Activated T-helper 1 cell treated with anti-CD3 and anti-CD28 coated beads, Interleukin-2, amount 50 U/mL, for 16 hours (primary cell): ENCODE measurements at places on chromosomes 5 and 9.

GRCh38 chr5:34790069-34790468, 48.9 kb upstream of the TTC23L start:
- no peak for DNase-seq

DNA sequence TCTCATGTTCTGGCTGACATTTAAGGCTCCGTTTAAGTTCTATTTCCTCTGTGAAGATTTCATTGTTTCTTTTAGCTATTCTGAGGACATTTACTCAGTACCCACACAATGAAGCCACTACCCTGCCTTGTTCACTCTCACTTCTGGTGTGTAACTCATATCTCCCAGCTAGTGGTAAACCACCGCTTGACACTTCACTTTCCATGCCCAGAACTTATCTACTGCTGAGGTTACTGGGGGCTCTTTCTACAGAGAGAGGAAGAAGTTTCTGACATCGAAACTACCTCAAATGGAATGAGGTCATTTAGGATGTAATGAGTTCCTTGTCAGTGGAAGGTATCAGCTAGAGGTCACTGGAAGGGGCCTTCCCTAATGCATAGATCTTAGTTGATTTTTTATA, 501.5 kb downstream of the DMAC1 start:
- no peak for DNase-seq

DNA sequence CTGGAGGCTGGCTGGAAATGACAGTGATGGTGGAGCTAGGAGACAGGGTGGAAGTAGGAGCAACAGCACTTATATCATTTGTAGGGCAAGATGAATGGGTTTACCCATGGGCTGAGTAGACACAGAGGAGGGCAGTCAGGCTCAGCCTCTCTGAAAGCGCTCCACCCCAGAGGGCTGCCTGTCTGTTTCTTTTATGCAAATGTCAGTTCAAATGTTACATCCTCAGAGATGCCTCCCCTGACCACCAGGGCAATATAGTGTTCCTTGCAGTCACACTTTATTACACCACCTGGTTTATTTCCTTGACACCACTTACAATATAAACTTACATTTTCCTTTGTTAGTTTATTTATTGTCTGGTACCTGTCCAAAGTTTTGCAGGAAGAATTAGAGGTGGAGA, 159.5 kb upstream of the IL12B start:
- no peak for DNase-seq

GRCh38 chr5:154916874-154917273, 21.1 kb downstream of the GEMIN5 start:
- DNase-seq, result no peak

DNA sequence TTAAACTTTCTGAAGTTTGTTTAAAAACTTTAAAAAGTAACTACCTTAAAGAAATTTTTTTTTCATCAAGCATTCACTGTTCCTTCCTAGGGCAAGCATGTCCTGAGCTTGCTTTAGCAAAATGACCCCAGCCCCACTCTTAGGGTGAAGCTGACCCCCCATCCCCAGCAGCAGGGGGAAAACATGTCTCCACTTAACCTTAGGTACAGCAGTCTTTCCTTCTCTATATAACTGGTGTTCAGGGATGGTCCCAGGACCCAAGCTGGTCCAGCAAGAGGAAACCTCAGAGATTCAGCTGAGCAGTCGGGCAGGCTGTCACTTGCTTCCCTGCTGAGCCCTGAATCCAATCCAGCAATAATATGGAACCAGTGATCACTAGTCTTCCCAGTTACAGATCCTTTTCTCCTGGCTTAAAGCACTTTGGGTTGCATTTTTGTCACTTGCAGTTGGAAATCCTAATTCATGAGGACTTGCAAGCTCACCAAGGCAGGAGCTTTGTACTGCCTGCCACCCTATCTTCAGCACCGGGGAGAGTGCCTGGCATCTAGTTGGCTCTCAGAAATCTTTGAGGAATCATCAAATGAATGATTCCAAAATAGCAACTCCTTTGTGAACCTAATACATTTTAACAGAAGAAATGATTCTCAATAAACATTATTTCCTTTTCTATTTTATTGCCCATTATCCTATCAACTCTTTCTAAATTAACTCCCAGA, 91.2 kb downstream of the FSTL4 start:
- DNase-seq, result no peak

DNA sequence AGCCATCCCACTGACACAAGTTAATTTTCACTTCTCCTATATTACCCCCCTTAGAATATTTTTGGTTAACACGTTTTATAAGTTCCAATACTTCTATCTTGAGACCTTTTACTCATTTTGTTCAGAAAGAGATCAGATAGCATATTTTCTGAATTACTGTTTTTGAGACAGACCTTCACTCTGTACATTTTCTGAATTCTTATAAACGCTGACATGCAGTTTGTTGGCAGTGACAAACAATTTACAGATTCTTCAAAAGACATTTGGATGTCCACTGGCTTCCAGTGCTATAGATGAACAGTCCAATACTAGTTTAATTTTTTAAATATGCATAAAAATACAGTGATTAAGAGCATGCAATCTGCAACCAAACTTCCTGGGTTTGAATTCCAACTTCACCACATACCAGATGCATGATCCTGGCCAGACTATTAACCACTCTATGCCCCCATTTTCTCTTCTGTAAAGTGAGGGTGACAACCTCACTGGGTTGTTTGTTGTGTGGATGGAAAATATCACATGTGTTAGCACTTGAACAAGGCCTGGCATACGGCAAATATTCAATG, 142.1 kb downstream of the AGTPBP1 start:
- no peak for DNase-seq

GRCh38 chr9:118059484-118060278, 355.5 kb downstream of the TLR4 start:
- DNase-seq, result no peak

- no peak for DNase-seq
These were observed 16.8 kb downstream of the PHF2 start for GRCh38 chr9:93593144-93593658.

- no peak for DNase-seq
These were observed 24.3 kb downstream of the FBXW2 start for GRCh38 chr9:120768886-120769285.

GRCh38 chr9:130242270-130243014, 23.1 kb upstream of the HMCN2 start:
- no peak for DNase-seq

GRCh38 chr9:38405785-38406184, 13.3 kb downstream of the ALDH1B1 start:
- no peak for DNase-seq

- DNase-seq, result no peak
These were observed 1.2 kb upstream of the TBCA start for GRCh38 chr5:77777281-77777892.

GRCh38 chr5:55636683-55637082, 75.4 kb downstream of the SLC38A9 start:
- DNase-seq, result no peak

DNA sequence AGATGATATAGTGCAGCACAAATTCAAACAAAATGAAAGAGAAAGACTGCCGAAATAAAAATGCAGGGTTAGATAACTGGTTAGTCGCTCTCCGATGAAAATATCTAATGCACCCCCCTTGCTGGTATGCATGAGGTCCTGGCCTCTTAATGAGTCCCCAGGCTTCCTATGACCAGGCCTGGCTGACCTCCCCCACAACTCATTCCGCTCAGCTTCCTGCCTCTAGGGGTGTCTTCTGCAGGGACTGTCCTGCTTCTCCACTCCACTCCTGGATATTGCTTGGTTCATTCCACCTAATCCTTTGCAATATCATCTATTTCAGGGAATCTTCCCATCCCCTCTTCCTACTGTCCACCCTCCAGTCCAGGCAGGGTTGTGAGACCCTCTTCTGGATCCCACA, 341.8 kb downstream of the ASTN2 start:
- DNase-seq, result no peak

GRCh38 chr9:15416880-15417279, 5.8 kb upstream of the SNAPC3 start:
- DNase-seq, result no peak

GRCh38 chr5:157801-158200, 33.5 kb upstream of the LRRC14B start:
- DNase-seq, result no peak

GRCh38 chr9:22922222-22922621, 475.6 kb downstream of the DMRTA1 start:
- DNase-seq, result no peak

DNA sequence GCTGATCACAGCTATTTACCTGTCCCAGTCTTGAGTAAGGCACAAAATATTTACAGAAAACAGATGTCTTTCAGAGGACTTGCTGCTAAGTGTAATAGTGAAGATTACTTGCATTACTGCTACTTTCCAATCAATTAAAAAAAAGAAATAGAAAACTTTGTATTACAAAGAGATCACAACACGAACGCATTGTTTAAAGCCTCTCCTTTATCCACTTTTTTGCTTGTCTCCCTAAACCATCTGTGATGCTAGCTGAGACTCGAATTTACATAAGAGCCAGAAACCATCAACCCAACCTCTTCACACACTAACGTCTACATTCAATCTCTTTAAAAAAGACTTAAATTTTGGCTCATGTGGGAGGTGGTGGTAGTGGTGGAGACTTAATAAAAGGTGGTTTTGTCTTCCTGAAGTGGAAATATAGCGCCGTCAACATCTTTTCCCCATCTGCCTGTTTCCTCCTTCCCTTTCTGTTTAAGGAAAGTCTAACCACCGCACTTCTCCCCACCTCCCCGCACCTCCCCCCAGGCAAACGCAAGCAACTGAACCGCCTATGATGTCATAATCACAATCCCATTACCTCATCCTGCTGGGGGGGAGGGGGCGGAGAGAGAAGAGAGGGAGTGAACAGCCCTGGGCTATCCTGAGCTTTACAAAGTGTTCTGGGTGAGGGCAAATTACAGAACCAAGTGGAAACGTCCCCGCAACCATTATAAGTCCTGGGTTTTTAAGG, 948 bp upstream of the FAM53C start:
- DNase-seq, result no peak

GRCh38 chr5:131776450-131776849, 20.4 kb downstream of the FNIP1 start:
- no peak for DNase-seq

DNA sequence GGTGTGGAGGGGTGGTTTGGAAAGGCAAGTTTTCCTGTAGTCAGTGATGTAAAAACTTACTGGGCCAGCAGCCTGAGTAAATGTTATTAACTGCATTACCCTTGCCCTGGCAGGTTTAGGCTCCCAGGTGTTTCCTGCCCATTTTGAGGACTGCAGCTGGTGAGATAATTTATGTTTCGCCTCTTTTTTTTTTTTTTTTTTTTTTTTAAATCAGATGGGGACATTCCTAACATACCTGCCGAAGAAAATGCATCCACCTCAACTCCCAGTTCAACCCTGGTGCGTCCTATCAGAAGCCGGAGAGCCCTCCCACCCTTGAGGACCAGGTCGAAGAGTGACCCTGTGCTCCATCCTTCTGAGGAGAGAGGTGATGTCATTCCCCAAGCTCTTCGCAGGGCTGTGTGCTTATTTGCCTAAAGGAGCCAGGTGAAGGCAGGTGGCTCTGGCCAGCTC, 60.6 kb downstream of the ENTREP1 start:
- no peak for DNase-seq

GRCh38 chr5:16192311-16192710, 12.7 kb upstream of the MARCHF11 start:
- DNase-seq, result no peak

- DNase-seq, result no peak
These were observed 272.1 kb upstream of the CCNG1 start for GRCh38 chr5:163165277-163165676.

DNA sequence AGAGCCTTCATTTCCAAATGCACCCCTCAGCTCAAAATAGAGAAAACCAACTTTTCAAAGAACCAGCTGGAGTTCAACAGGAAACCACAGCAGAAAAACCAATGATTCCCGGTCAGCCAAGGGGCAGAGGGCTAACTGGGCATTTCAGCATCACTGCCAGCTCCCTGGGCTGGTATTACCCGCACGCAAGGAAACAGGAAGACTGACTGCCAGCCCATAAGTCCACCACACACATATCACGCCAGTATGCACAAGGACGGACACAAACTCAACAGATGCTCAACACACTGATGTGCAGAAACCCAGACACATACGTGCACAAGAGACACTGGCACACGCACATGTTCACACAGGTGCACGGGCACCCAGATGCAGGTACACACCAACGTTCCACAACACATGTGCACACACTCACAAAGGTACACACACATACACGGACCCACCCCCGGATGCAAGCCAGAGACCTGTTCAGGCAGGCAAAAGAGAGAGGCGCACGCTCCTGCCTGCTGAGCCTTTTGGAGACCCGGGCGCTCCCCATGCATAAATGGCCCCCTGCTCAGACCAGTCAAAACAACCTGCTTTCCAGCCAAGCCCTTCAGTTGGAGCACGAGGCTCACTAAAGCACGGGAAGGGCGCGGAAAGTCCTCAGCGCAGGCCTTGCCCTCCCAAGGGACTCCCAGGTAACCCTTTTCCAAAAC, 2.1 kb downstream of the ADAMTS2 start:
- DNase-seq, result no peak

- no peak for DNase-seq
These were observed 79.1 kb downstream of the AOPEP start for GRCh38 chr9:94805585-94805984.

DNA sequence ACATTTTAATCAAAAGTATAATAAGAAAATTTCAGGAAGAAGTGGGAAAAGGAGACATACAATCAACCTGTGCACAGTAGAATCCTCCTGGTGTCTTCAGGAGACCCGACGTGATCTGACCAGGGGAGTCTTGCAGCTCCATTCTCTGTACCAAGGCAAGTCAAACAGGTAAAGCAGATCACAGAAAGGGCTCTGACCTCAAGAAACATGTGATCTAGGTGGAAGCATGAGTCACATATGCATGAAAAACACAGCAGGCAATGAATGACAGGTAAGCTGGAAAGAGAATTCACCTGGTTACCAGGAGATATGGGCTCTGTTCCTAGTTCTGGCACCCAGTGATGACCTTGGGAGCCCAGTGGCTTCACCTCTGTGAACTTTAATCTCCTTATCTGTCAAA, 19.4 kb upstream of the FABP6 start:
- no peak for DNase-seq

DNA sequence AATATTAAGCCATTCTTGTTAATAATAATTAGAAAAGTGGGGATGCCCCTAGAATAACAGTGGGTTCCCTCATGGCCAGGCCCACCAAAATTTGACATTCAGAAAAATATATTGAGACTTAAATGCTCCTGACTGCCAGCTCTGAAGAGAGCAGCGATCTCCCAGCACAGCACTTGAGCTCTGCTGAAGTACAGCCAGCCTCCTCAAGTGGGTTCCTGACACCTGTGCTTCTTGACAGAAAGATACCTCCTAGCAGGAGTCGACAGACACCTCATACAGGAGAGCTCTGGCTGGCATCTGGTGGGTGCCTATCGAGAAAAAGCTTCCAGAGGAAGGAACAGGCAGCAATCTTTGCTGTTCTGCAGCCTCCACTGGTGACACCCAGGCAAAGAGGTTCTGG, 261.5 kb downstream of the DTWD2 start:
- no peak for DNase-seq

- no peak for DNase-seq
These were observed 422.7 kb downstream of the ZSWIM6 start for GRCh38 chr5:61754792-61755191.

DNA sequence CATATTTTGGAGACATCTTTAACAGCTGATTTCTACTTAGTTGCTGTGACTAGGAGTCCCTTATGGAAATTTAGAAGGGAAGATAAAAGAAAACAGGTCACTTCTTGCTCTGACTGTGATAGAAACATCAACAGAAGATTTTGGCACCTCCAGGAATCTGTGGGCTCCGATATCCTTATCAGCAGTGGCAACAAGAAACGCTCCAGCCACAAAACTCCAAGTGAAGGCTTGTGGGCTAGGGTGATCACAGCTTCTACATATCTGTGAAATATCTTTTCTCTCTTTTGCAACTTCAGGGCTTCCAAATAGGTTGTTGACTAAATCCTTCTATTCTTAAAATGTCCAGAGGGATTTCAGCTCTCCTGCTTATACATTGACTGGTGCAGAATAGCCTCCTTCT, 1625.5 kb upstream of the CDH6 start:
- DNase-seq, result no peak
